Fibroblast of skin of left quadriceps (primary cell): ENCODE measurements at places on chromosomes 7 and 10.
A peak's percentile ranks its signal among the peaks of the same experiment; 100 is the strongest.

DNA sequence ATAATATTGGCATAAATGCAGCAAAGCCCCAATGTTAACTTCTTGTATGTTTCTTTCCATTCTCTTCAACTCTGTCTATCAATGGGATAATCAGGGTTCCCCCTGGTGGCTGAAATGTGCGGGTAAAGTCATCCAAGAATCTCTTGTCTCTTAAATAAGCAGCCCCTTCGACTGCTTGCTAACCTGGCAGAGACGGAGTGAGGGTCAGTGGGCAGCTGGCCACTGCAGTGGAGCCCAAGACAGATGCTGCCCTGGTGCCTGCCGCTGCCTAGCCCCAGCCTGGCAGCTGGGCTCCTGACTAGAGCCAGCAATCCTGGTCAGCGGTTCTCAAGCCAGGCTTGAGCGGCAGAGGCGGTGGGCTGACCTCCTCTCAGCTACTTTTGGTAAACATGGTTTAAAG lies 248.9 kb downstream of the COBL start:
- DNase-seq, result peak; percentile 39

- no peak for DNase-seq
Observed at GRCh38 chr7:146768957-146769356, 652.4 kb downstream of the CNTNAP2 start.

- no peak for DNase-seq
Observed at GRCh38 chr10:124040451-124041188, 52.8 kb downstream of the CHST15 start.

GRCh38 chr10:50951365-50951764 lies 65.9 kb upstream of the A1CF start:
- no peak for DNase-seq

DNA sequence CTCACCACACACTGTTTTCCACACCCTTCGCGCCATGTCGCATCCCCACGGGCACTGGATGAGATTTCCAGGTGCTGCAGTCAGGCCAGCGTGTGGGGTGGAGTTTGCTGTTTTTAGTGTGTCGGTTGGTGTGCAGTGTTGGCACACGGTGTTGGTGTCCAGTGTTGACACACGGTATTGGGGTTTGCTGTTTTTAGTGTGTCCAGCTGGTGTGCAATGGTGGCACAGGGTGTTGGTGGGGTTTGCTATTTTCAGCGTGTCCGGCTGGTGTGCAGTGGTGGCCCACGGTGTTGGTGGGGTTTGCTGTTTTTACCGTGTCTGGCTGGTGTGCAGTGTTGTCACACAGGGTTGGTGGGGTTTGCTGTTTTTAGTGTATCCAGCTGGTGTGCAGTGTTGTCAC lies 20.1 kb upstream of the PRKAR1B start:
- DNase-seq, result no peak

DNA sequence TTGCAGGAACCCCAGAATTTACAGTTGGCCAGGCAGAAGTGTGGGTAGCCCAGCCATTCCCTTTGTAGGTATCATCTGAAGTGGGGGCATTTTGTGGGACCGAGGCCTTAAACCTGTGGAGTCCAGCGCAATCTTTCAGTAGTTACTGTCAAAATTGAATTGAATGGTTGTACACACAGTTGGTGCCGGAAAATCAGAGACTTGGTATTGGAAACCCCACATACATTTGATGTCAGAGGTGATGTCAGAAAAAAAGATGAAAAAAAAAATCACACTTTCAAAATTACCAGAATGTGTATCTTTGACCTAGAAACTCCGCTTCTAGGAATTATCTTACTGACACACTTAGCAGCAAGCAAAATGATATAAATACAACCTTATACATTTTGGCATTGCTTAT lies 153.8 kb upstream of the PLXNA4 start:
- DNase-seq, result no peak

GRCh38 chr10:38103756-38104155 lies 9.6 kb downstream of the ZNF37A start:
- DNase-seq, result no peak

DNA sequence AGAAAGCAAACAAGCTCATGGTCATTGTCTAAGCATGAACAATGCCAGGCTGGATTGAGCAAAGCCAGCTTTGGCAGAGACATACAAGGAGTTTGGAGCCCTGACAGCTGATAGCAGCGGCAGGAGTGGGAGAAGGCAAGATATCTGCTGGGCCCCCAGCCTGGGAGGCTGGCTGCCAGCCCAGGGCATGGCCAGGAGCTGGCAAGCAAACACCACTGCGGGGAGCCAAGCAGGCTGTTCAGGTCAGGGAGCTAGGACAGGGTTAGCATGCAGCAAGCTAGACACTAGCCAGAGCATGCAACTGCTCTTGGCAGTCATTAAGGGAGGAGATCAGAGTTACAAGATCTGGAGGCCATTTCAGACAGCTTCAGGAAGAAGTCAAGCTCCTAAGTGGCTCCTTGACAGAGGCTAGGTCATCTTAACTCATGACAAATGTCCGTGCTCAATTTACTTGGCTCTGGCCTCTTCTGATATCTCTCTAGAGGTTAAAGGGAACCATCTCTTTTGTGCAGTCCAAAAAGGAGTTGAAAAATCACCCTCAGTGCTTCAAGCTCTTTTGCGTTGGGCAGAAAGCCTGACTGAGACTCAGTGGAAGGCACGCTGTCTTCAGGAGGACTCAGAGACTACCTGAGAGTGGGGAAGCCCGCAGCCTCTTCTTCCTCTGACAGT lies 436.8 kb upstream of the C7orf33 start:
- DNase-seq, result no peak
